ENCODE measurements at places on chromosomes 4 and X.
A peak's percentile ranks its signal among the peaks of the same experiment; 100 is the strongest.

DNA sequence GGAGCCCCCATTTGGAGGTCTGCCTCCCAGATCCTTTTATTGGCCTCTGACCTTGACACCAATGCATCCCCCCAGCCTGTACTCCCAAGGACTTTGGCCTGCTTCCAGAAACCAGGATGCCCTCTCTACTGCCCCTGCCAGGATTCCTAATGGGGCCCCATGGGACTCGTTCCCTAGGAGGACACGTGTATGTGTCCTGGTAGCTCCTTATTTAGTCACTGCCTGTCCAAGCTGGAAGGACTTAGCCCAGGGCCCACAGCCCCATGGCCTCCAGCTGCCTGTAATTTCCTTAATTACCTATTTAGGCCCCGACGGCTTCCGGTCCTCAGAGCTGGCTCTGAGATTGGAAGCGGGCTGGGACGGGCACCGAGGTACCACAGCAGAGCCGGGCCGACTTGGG is 9.4 kb downstream of the ATP2B3 start:
- peak; percentile 76 for DNase-seq

- peak; percentile 5 for DNase-seq
Observed at GRCh38 chr4:175953960-175954521, 111.6 kb upstream of the WDR17 start.

- DNase-seq, result no peak
Observed at GRCh38 chr4:116395408-116395807, 690.0 kb downstream of the TRAM1L1 start.

- peak; percentile 68 for DNase-seq
Observed at GRCh38 chrX:72652082-72652481, 62.0 kb downstream of the PHKA1 start.

DNA sequence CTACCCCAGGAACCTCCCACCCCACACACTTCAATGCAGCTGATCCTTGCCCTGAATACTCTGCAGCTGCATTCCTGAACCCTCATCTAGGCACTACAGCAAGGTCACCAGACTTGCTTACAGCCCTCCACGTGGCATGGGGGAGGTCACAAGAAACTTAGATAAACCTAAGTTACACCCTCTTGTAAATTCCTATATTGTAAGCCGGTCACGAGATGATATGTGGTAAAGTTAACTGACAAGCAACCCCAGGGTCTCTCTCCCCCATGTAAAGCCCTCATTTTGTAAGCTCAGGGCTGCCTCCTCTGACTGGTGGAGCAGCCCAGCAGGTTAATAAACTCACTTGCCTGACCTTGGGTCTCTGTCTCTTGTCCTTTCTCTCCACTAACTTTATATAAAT is 570.7 kb downstream of the PCDH7 start:
- DNase-seq, result no peak

GRCh38 chr4:3013839-3014350 is 50.5 kb downstream of the GRK4 start:
- DNase-seq, result no peak

DNA sequence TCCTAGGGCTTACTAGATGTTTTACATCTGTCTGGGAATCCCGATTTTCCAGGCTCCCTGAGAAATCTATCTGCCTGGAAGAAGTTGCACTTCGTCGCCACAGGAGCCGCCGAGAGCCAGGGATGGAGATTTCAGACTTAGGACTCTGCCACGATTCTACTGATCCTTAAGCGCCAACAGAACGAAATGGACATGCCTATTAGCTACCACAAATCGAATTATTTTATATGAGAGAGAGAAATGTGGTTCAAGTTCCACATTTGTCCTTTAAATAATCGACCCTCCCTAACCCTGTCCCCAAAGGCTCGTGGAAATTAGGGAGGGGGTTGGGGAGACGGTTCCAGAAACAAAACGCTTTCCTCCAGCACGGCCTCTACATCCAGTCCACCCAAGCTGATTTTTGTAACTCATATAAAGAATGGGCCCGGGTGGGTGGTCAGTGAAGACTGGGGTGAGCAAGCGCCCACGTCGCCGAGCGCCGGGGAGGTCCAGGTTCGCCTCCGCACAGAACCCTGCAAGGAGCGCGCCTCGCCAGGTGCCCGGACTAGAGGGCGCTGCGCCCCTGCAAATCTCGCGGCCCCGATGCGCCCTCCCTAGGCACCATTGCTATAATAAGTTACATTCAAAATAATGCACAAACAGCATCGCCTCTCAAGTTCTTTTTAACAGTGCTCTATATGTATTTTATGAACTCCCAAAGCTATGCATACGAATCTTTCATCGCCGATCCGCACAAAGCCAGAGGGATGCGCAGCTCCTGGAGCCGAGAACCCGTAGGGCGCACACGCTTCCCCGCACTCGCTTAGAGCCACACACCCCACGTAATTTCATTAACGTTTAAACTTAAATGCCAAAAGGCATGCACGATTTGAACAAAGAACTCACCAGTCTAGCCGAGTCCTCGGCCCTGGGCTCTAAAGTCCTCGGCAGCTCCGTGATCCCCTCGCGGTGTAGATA is 2.1 kb upstream of the FAT1 start:
- peak; percentile 6 for DNase-seq

GRCh38 chr4:145048817-145049216 is 49.2 kb downstream of the ANAPC10 start:
- DNase-seq, result no peak

- no peak for DNase-seq
Observed at GRCh38 chrX:22351966-22352365, 79.3 kb downstream of the CBLL2 start.

GRCh38 chr4:17066972-17067371 is 168.5 kb upstream of the LDB2 start:
- DNase-seq, result no peak

DNA sequence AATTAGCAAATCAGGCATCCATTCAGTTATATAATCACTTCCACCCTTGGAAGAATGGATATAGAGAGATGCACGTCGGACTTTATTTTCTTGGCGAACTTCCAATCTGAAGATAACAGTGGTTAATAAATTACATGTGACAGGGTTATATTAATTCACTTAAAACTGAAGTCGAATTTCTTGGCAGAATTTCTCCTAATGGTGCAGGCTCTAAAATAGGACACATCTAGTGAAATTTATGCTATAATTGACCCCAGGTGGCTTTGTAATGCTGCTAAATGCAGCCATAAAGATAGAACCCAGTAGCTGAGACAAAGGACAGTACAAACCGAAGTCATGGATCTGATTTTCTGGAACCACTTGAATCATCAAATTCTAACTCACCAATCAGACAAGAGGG is 20.8 kb upstream of the SLC10A4 start:
- no peak for DNase-seq

DNA sequence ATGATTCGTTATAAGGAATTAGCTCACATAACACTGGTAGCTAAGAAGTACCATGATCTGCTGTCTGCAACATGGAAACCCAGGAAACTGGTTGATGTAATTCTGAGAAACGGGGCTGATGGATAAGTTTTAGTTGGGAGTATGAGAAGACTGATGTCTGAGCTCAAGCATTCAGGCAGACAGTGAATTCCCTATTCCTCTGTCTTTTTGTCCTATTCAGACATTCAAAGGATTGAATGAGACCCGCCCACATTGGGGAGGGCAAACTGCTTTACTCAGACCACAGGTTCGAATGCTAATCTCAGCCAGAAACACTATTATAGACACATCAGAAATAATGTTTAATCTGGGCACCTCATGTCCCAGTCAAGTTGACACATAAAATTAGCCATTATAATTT is 515.5 kb downstream of the STPG2 start:
- DNase-seq, result no peak

DNA sequence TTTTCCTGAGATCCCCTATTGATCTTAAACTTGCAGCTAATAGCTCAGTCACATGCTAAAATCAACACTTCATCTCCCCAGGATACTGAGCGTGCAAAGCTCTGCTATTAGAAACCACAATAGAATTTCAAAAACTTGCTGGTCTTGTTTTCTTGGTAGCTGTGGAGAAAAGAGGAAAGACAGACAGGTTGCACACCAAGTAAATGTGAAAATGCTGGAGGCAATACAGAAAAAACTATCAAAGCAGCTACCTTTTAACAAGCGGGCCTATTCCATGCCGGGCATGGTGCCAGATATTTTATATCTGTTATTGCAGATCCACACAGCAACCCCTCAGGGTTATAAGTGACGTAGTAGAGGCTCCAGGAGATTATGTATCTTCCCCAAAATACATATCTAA is 171.9 kb downstream of the DCTD start:
- DNase-seq, result no peak

DNA sequence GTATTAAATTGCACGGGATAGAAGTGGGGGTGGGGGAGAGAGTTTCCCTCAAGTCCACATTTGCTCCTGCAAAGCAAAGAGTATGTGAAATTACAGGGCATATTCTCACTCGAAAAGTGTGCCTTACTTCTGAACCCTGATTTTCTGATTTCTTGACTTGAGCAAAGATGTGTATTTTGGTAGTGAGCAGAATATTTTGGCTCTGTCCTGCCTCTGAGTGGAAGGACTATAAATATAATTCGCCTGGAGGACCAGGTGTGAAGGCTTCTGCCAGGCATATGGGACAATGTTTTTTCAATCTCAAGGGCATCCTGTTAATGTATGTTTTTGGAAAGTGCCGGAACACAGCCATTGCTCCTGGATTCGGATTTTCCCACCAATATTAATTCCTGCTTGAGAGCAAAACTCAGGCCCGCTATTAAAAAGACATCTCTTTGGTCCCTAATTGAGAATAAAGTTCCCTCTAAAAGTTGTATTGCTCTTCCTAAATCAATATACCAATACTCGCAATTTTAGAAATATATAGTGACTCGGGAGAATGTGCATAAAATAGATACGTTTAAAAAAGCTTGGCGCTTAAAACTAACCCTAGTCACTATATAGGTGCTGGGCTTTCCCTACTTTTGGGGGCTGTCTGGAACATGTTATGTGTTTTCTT is 15.3 kb upstream of the PITX2 start:
- no peak for DNase-seq

- DNase-seq, result no peak
Observed at GRCh38 chrX:1420371-1420770, 28.5 kb upstream of the SLC25A6 start.

- DNase-seq, result no peak
Observed at GRCh38 chr4:76293772-76294171, 12.8 kb upstream of the STBD1 start.

GRCh38 chr4:13921805-13922204 is 294.3 kb upstream of the BOD1L1 start:
- no peak for DNase-seq

GRCh38 chrX:36357855-36358254 is 438.3 kb downstream of the CFAP47 start:
- peak; percentile 49 for DNase-seq

DNA sequence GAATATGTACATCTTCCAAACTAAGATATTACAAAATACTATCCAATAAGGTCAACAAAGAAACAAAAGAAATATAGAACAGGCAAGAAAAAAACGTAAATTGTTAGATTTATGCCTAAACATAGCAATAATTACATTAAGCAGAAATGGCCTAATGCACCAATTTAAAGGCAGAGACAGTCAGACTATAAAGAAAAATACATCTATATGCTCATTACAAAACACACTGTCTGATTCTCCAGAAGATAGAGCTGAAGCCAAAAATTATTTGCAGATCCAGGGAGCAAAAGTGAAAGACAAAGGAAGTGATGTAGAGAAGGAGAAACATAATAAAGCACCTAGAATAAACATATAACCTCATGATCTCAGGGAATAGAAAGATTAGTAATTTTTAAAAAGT is 246.9 kb downstream of the PAPSS1 start:
- no peak for DNase-seq

GRCh38 chr4:35163168-35163567 is 1081.1 kb downstream of the ARAP2 start:
- DNase-seq, result no peak

DNA sequence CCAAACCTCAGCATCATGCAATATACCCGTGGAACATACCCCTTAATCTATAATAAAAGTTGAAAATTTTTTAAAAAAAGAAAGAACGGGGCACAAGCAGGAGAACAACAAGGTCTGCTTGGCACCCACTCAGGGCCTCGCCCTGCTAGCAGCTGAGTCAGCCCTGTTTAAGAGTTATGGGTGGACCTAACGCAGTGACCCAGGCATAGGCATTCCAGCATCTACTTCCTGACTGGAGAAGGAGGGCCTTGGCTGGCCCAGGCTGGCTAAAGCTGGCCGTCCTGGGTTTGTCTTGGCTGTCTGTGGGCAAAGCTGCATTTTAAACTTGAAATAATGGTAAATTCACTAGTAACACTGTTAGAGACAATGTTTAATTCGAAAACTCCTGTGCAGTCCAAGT is 236.7 kb upstream of the PGRMC2 start:
- no peak for DNase-seq

DNA sequence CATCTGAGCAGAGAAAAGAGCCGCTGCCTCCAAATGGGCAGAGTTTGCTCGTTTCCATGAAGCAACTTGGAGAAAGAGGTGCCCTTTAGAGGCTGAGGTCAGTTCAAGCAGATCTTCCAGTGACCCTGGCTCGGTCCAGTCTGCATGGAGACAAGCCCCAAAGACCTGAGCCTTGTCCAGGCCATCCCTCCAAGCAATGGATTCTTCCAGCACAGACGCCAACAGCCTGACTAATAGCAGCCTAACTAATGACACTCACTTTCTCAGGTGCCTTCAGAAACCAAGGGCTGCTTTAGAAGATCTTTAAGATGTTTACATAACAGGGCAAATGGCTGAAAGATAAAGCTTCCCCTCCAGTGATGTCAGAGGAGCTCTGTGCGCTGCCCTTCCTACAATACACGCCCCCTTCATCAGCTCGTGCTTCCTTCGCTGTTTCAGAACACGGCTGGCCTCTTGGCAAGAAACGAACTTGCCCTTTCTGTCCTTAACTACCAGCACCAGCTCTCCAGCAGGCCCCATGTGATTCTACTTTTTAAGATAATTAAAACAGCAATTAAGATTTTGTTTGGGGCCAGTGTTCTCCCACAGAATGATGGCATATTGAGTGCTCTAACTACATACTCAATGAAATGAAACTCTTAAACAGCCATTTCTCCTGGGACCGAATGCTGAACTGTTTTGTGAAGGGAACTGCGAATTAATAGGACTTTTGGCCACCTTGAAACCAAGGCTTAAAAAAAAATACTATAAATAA is 119.0 kb downstream of the GPR143 start:
- no peak for DNase-seq

DNA sequence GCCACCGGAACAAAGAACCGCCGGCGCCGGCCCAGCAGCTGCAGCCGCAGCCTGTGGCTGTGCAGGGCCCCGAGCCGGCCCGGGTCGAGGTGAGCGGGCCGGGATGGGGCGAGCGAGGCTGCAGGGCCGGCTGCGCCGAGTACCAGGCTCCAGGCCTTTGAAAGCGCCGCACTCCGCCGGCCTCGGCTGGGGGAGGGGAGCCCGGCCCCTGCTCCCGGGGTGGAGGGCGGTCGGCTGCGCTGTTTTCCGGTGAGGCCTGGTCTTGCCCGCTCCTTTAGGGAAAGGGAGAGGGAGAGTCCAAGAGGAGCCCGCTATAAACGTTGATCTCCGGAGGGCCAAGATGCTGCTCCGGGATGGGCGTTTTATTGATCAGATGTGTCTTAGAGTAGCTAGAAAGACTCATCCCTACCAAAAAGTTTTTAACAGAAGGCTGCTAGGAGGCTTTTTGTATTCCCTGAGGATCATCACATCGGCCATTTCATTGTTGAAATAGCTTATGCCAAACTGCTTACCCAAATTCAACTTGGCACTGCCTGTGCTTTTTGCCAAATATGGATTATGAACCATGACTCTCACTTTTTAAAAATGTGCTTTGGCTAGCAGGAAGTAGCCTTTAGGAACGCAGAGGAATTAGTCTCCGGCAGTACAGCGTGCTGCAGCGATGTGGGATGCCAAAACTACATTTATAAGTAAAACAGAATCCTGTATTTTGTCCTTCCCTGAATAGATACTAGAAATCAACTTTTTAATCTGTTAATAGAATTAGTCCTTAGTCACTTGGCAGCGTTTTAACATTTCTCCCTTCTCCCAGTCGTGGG is 760 bp downstream of the TMEM165 start:
- peak; percentile 50 for DNase-seq

Measured in NCI-H82 (cell line).